EL (cell line): ENCODE measurements at places on chromosomes 12 and 14.

GRCh38 chr14:101124815-101125214, 221.3 kb upstream of the RTL1 start:
- no peak for DNase-seq

- no peak for DNase-seq
Measured at GRCh38 chr14:21098892-21099595, 589 bp upstream of the ZNF219 start.

DNA sequence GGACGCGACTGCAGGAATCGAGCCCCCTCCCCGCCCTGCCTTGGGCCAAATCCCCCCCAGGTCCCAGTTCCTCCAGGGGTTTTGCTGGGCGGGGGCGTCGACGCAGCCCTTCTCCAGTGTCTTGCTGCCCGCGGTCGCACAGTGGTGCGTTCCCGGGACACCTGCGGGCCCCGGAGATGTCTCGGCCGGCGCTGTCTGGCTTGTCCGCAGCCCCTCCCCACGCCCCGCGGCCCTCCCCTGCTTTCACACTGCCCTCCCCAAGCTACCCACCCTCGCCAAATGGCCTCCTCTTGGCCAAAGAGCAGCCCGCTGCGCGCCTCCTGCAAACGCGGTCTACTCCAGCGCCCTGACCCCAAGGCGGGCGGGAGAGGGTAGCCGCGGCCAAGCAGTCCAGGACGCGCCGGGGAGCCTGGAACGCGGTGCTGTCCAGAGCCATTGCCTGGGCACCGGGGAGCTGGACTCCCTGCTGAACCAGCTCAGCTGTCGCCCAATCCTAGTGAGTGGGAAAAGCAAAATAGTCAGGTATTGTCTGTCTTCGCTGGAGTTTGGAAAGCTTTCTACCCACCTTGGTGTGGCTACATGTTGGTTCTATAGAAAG, 122.0 kb downstream of the AACS start:
- no peak for DNase-seq

DNA sequence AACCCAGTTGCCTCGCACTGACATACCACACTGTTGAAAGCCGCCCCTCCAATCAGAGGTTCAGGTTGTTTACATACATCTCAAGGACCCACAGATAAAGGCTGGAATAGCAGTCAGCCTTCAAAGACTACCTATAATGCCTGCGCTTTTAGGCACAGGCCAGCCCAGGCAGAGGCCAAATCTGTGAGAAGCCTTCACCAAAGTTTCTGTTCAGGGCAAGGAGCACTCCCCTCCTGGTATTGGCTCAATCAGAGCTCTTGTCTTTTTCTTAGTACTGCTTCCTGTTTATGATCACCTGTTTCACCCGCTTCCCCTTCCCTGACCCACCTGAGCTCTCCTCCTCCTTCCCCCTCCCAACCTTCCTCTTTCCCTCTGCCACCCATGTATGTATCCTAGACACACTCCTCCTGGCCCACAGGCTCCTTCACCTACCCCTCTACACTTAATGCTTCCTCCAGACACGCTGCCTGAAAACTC, 34.8 kb downstream of the DUSP16 start:
- DNase-seq, result no peak

DNA sequence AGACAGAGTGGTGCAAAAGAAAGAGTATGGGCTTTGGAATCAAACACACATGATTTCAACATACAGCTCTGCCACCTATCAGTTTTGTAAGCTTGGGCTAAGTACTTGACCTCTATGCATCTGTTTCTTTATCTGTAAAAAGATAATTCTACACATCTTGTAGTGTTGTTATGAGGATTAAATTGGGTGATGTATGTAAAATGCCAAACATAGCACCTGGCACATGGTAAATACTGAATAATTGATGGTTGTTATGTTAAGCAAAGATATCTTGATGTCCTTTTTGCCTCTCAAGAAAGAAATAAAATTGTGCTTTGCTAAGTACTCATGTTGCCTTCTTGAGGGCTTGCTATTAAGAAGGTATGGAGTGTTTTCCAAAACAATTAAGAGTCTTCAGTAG, 2.3 kb upstream of the CSRP2 start:
- DNase-seq, result no peak

DNA sequence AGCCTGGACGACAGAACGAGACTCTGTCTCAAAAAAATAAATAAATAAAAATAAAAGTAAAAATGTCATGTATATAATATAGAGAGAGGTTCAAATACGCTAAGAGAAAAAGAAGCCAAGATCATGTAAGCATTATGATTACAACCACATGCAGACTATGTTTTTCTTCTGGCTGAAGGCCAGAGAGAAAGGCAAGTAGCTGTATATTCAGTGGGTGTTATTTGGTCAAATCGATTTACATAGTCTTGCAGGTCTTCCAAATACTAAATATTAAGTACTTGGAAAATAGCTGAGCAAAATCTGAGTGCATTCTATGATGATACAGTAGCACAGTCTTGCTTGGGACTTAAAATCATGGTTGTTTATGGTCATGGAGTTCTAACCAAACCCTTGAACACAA, 758.0 kb downstream of the DIO2 start:
- no peak for DNase-seq

GRCh38 chr12:100508751-100509150, 35.1 kb downstream of the NR1H4 start:
- DNase-seq, result no peak

DNA sequence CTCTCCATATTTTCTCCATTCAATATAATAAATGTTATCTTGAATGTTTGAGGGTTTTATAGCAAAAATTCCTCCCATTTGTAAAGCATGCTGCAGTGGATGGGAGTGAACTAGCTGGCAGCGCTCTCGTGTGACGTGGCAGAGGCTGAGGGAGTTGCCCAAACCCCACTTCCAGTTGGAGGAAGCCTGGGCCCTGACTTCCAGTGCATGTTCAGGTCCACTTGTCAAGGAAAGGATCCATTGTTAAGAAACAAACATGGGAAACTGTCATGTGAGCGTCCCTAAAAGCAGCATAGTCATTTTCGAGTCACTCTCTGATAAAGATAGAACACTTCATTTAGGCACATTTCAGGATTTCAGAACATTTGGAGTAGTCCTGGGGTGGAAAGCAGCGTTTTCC, 116.6 kb downstream of the SLC25A47 start:
- DNase-seq, result no peak

DNA sequence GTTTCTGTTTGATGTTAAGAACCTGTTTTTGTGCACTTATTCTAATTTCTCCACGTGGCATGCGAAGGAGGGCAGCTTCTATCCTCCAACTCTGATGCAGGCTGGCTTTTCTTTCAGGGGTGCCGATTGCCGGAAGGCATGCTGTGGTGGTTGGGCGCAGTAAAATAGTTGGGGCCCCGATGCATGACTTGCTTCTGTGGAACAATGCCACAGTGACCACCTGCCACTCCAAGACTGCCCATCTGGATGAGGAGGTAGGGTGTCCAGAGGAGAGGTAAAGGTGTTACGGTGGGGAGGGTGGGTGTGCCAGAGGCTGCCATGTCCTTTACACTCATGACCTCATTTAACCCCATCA, 29.6 kb downstream of the MTHFD1 start:
- no peak for DNase-seq

DNA sequence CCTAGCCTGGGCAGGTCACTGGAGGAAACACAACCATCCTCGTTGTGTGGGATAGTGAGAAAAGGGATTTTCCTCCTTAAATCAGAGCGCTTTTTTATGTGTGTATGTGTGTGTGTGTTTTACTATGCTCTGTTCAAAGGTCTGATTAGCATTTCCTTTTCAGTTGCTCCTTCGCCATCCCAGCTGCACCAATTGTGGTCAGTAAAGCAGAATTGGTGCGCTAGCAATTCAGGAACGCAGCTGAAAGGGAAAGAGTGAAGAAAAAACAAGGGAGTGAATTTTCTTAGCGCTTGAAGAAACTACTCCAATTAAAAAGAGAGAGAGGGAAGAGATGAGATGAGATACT, 173.3 kb upstream of the PARP11 start:
- DNase-seq, result no peak

GRCh38 chr12:95623554-95624170, 72.4 kb upstream of the USP44 start:
- peak; percentile 95 for DNase-seq

DNA sequence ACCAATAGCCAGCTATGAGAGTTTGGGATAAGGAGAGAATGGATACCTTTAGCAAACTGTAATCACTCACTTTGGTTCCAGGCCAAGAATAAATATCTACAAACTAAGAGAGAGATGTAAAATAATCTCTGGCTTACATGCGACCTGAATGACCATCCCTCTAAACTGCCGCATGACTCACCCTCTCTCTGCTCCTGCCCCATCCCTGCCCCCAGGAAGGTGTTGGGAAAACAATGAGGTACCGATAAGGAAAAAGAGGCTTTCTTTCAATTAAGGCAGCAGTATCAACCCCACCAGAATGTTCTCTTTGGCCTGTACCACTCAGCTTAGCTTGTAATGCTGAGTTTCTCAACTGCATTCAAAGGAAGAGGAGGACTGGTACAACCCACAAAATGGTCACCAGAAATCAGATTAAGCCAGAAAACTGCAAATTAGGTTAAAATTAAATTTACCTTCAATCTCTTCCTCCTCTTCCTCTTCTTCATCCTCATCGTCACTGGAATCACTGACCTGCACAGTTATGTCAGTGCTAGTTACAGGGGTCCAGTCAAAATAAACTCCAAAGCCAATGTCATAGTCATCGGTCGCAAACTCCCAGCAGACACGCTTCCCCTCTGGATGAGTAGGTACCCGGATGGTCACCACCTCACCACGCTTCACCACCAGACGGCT, 22.0 kb downstream of the GSTZ1 start:
- DNase-seq, result no peak

DNA sequence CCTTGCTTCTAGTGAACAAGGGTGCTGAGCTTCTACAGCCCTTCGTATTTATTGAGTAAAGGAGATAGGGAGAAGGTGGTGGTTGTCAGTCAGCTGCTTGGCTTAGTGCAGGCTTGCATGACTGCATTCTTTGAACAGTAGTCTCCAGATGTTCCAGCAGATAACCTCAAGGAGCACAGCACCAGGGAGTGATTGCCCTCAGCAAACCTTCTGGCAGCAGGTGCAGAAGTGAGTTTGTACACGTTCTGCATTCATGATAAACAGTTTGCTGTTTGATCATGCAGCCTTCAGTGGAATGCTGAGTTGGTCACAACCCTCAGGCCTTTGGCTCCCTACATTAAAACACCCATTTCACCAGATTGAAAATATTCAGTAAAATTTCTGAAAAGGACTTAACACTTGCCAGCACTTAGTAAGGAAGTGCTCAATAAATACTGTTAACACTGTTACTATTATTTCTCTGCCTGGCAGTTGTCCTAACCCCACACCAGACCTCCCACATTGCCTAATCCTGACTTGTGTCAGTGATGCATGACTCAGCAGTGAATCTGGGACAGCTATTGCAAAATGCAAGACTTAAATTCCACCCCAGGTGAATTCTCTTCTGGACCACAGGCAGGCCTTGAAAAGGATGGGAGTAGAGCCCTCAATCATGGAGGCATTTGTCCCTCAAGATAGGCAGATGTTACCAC, 18.9 kb upstream of the CARMIL3 start:
- DNase-seq, result peak; percentile 59

DNA sequence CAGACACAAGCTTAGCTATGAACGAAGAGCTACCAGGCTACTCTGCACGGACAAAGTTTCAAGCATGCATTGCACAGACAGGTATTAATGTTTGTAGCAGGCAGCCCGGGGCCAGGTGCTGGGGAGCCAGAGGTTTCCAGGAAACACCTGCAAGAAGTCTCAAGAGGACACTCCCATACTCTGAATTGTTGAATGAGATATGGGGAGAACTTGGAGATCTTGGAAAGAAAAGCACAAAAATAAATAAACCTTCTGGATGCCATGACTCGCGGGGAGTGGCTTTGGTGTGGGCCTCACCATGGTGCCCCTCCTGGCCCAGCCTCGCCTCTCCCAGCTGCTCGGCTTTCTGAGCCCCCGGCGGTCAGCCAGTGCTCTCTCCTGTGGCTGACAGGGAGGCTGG, 186.8 kb downstream of the TTC7B start:
- DNase-seq, result no peak

DNA sequence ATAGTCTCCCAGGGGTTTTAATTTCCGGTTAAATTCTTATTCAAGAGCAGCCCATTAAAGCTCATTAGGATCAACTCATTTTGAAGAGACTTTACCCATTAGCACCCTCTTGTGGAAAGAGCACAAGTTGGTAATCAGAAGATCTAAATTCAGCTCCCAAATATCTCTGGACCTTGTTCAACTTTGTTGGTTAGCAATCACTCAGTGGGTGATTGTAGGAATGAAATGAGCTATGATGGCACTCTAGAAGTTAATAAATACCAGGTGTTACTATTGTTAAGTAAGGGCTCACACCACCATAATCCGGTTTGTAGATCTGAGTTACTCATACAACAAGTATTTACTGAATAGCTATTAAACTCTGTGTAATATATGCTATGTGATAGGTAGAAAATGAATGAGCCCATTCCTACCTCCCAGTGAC, 42.9 kb downstream of the TRIP11 start:
- DNase-seq, result peak; percentile 76

GRCh38 chr14:73492670-73493069, 1.9 kb downstream of the RIOX1 start:
- DNase-seq, result no peak

DNA sequence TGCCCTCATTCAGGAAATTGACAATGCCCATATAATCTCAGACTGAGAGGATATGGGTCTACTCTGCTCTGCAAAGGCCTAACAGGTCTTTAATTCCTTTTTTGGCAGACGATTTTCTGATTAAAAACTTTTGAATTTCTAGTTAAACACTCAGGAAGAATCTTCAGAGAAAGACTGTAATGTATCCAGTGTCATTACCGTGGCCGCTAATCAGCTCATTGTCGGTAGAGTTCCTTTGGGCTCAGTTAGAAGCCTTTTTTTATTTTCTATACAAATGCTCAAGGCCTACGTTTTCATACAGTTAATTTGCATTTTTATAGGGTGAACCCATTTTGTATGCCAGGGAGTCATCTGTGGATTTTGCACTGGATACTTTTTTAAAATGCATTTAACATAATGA, 549.9 kb downstream of the RPS29 start:
- DNase-seq, result no peak

- DNase-seq, result no peak
Measured at GRCh38 chr12:3089588-3089987, 12.4 kb downstream of the TSPAN9 start.

- no peak for DNase-seq
Measured at GRCh38 chr12:18320976-18321375, 59.7 kb downstream of the PIK3C2G start.

- no peak for DNase-seq
Measured at GRCh38 chr12:5308216-5308615, 123.7 kb upstream of the NTF3 start.

DNA sequence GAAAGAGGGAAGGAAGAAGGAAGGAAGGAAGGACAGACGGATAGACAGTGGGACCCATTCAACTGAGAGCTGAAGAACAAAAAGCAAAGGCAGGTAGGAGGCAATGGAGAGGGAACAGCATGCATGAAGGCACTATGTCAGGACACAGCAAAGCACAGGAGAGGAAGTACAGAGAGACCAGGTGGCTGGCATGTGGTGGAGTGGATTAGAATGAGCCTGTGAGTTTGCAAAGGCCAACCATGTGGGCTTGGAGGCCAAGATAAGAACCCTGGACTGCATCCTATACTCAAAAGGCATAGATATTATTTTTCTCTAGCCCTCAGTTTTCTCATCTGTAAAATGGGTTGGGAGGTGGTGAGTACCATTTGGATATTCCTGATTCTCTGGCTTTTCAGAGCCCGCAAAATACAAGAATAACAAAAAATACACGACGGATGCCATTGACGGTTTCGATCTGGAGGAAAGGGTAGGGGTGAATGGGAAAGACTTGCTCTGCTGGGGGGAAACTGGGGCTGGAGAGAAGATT, 102.9 kb downstream of the WSCD2 start:
- DNase-seq, result no peak

- DNase-seq, result peak; percentile 87
Measured at GRCh38 chr12:113299619-113300237, 35.2 kb downstream of the SLC8B1 start.
